T-helper 2 cell treated with Interferon-gamma antibody and Interleukin-4, amounts not matched to agents 5 μg/mL and 100 μg/mL, for 36 hours (primary cell): ENCODE measurements at places on chromosomes 4 and X.
A peak's percentile ranks its signal among the peaks of the same experiment; 100 is the strongest.

- no peak overlapping the region for H3K27ac ChIP-seq
- H3K36me3 ChIP-seq, result no peaks in the 10 kb centered on the region
- no peak for DNase-seq
- no peaks in the 10 kb centered on the region for H3K4me1 ChIP-seq
Observed at GRCh38 chr4:169115897-169116254, 105.8 kb upstream of the CBR4 start.

DNA sequence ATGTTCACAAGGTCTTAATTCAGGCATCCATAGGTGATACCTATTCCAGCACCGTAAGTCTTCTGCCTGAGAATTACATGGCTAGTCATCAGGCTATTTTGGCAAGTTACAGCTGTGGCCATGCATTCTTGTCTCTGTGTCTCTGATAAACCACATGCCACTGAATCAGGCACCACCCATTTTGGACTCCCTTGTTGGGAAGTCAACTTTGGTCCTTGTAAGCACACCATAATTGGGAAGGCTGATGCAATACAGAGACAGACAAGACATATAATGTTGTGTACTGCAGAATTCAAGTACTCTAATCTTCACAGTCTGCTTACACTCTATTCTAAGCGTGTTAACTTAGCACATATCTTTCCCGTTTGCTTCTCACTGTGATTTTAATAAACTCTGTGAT is 483.7 kb upstream of the FTHL17 start:
- H3K36me3 ChIP-seq, result no peaks in the 10 kb centered on the region
- no peak overlapping the region for H3K27ac ChIP-seq
- no peak for DNase-seq
- H3K27me3 ChIP-seq, result no peaks in the 10 kb centered on the region

DNA sequence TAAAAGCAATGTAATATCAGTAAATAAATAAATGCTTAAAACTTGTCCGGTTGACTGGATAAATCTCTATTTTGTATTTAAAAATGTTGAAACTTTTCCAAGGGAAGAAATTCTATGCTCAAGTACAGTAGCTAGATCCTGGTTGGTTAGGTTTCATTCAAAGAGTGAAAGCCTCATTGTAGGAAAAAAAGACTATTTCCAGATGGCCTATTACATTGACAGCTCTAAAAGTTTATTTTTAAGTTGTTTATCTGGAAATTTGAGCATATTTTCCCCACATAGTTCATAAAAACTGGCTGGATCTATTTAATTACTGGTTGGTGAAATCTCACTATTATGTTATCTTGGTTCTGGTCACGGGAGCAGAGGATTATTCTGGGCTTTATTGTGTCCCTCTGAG is 38.0 kb downstream of the FRAS1 start:
- no peaks in the 10 kb centered on the region for H3K36me3 ChIP-seq
- H3K27me3 ChIP-seq, result no peaks in the 10 kb centered on the region
- H3K27ac ChIP-seq, result no peak overlapping the region
- no peak overlapping the region for H3K4me3 ChIP-seq
- no peaks in the 10 kb centered on the region for H3K4me1 ChIP-seq
- no peak for DNase-seq

- H3K36me3 ChIP-seq, result no peaks in the 10 kb centered on the region
- H3K27ac ChIP-seq, result no peak overlapping the region
- peaks cover 14% of the 10 kb centered on the region for H3K4me1 ChIP-seq
- no peak overlapping the region for H3K4me3 ChIP-seq
- DNase-seq, result no peak
Observed at GRCh38 chr4:119286377-119287002, 35.4 kb downstream of the FABP2 start.

DNA sequence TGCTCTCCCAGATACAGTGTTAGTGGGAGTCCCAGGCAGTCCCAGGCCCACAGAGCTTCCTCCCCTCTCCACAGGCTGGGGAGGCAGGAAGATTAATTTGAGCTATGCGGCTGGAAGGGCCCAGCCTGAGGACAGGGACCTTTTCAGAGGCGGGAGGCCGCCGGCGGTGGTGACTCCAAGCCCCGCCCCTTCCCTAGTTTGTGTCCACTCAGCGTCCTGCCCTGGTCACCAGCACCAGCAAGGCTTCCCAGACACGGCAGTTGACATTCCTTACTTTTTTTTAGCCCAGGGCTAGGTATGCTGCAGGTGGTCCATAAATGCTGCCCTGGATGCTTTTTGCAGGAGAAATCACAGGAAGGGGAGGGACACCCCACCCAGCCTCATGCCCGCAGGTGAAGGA is 67.7 kb upstream of the LRPAP1 start:
- DNase-seq, result no peak
- H3K27ac ChIP-seq, result no peak overlapping the region
- H3K4me1 ChIP-seq, result no peaks in the 10 kb centered on the region
- H3K4me3 ChIP-seq, result no peak overlapping the region

- DNase-seq, result no peak
- H3K27ac ChIP-seq, result no peak overlapping the region
- H3K27me3 ChIP-seq, result no peaks in the 10 kb centered on the region
Observed at GRCh38 chr4:176583278-176583677, 209.4 kb downstream of the VEGFC start.

- H3K36me3 ChIP-seq, result peaks cover 5% of the 10 kb centered on the region
- H3K4me3 ChIP-seq, result peak within 1 kb of the TSS; percentile 77
- peaks cover 38% of the 10 kb centered on the region for H3K27me3 ChIP-seq
- peak within 1 kb of the TSS; percentile 39 for H3K27ac ChIP-seq
- H3K4me1 ChIP-seq, result peaks cover 34% of the 10 kb centered on the region
Observed at GRCh38 chr4:76305971-76306881, at the start of gene STBD1. Gene STBD1 (plus strand): TSS chr4:76306733. CDS start chr4:76306770, 37 bp downstream.

DNA sequence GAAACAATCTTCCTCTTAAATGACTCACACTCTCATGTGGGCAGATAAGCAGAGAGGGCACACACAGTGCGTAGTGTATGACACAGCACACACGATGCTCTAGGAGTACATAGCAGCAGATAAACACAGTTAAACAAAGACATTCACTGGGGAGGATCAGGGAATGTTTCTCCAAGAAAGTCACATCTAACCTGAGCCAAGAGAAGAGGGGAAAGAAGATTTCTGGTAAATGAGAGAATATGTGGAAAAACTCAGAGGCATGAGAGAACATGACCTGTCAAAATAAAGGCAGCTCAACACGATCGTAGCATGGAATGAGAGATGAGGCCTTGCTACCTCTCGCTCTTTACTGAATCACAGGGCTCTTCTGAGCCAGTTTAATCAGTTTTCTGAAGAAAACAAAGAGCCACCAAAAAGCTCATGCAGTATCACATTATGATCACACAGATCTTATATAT is 251.0 kb downstream of the ANK2 start:
- no peak overlapping the region for H3K4me3 ChIP-seq
- H3K4me1 ChIP-seq, result peaks cover 2% of the 10 kb centered on the region
- peak overlapping the region; percentile 34 for H3K27ac ChIP-seq
- H3K27me3 ChIP-seq, result peaks cover 6% of the 10 kb centered on the region
- DNase-seq, result peak; percentile 15

DNA sequence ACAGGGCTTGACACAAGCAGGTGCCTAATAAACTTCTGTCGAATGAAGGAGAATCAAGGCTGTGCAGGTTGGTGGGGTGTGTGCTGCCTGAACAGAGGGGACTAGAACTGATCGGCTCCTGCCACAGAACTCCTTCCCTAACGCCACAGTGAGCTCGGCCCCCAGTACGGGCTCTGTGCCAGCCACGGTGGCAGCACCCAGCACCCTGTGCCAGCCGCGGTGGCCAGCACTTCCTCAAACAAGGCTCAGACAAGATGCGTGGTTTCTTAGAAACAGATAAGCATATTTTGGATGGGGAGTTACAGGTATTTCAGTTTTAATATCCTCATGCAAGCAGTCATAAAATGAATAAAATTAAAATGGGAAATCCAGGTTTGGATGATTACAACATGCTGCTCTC is 26.0 kb upstream of the C4orf50 start:
- H3K4me1 ChIP-seq, result peaks cover 20% of the 10 kb centered on the region
- H3K27ac ChIP-seq, result no peak overlapping the region
- H3K4me3 ChIP-seq, result no peak overlapping the region

DNA sequence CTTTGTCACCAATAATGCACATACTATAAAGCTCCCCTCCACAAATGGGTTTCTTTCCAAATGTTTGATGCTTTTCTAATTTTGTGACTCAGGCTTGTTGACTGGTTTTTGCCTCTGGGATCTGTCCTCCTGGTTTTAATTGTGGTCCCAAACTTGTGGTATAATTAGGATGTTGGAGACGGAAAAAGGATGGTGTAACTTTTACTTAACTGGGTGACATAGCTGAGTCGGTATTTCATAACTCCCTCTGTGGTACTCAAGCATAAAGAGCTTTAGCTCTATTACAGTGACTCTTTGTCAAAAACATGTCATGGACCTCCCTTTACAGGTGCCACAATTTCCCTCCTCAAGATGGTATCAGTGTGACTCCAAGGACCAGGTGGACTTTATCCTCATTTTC is 119.7 kb upstream of the RBPJ start:
- DNase-seq, result no peak
- H3K4me1 ChIP-seq, result peaks cover 64% of the 10 kb centered on the region
- no peak overlapping the region for H3K27ac ChIP-seq
- H3K27me3 ChIP-seq, result no peaks in the 10 kb centered on the region

GRCh38 chrX:56797574-56798338 is 68.7 kb downstream of the NBDY start:
- peaks cover 11% of the 10 kb centered on the region for H3K36me3 ChIP-seq
- H3K4me3 ChIP-seq, result no peak overlapping the region
- DNase-seq, result no peak
- no peaks in the 10 kb centered on the region for H3K27me3 ChIP-seq
- H3K4me1 ChIP-seq, result peaks cover 40% of the 10 kb centered on the region

DNA sequence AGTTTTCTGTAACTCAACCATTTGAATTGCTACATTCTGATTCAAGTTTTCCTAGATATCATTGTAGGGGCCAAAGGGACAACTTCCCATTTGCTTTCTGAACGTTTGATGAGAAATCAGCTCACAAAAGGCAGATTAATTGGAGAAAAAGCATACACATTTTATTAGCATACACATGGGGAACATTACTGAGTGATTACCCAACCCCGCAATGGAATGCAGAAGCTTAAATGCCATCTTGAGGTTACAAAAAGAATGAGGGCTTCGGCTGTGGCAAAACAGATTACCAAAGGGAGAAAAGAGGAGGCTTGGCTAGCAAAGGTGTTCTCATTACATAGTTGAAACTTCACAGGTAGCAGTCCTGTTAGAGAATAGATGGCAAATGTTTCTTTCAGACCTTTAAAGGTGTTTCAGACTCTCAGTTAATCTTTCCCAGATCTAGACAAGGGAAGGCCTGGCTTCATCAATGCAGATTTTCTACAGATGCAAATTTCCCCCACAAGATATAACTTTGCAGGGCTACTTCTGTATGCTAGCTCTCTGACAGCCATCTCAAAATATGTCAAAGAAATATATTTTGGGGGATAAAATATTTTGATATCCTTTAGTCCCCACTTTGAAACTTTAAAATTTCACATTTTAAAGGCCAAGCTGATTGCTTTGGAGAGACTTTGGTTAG is 26.5 kb upstream of the HERC6 start:
- no peak overlapping the region for H3K27ac ChIP-seq
- H3K4me3 ChIP-seq, result no peak overlapping the region
- H3K36me3 ChIP-seq, result no peaks in the 10 kb centered on the region

DNA sequence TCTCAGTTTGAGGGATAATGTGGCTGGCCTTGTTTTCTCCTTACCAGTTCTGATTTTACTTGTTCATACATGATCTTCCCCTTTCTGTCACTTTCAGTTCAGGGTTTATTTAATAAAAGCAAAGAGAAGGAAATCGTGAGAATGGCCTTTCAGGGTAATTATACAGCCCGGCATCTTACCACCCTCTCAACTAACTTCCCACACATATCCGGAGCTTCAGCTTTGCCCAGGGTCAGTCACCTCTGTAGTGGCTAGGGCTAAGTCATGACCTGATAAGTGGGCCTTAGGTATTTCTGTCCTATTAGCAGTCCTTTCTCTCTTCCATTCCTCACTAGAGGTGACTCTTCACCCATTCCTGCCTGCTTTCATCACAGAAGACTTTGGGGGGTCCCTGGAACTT is 15.8 kb downstream of the TRPC5 start:
- H3K4me3 ChIP-seq, result no peak overlapping the region
- H3K4me1 ChIP-seq, result no peaks in the 10 kb centered on the region
- H3K27me3 ChIP-seq, result no peaks in the 10 kb centered on the region
- DNase-seq, result no peak

- H3K27ac ChIP-seq, result no peak overlapping the region
- no peaks in the 10 kb centered on the region for H3K4me1 ChIP-seq
- H3K27me3 ChIP-seq, result no peaks in the 10 kb centered on the region
- H3K36me3 ChIP-seq, result no peaks in the 10 kb centered on the region
Observed at GRCh38 chr4:120561648-120562047, 360.9 kb downstream of the PRDM5 start.

- no peaks in the 10 kb centered on the region for H3K27me3 ChIP-seq
- H3K27ac ChIP-seq, result no peak overlapping the region
- no peaks in the 10 kb centered on the region for H3K36me3 ChIP-seq
- H3K4me1 ChIP-seq, result peaks cover 5% of the 10 kb centered on the region
Observed at GRCh38 chrX:141158084-141158483, 18.8 kb downstream of the LDOC1 start.

DNA sequence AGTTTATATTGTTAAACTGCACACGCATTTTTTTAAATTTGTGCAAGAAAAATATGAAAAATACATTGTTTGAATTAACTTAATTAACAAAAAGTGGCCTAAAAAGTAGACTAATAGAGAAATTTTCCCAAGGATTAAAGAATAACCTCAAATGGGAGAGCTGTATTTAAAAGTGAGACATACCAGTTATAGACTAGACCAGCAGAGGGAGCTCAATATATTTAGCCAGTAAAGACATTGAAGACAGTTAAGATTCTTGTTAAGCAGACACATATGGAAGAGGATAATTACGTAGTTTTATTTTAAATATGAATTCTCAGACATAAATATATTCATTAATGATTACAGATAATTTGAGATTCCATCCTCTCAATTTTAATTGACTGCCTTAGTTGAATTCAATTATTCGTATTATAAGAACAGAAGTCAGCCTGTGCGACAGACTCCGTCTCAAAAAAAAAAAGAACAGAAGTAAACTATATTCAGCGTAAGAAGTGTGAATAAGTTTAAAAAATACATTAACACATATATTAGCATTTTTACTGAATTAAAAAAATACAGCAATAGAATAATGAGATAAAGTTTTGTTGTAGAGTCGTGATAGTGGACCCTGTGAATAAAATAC is 64.8 kb downstream of the GLRA3 start:
- H3K4me3 ChIP-seq, result no peak overlapping the region
- DNase-seq, result no peak
- H3K27me3 ChIP-seq, result no peaks in the 10 kb centered on the region
- H3K27ac ChIP-seq, result no peak overlapping the region

DNA sequence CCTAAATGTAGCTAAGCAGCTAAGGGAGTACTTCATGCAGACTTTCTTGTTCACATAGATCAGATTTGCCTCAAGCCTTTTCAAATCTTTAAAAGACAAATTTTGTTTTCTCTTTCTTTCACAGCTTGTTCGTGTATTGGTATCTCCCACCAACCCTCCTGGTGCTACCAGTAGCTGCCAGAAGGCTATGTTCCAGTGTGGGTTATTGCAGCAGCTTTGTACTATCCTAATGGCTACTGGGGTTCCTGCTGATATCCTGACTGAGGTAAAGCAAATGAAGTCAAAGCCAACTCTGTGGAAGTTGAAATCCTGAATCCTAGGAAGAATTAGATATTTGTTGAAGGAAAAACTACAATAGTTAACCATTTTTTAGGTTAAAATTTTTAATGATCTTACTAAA is 62.6 kb downstream of the USO1 start:
- H3K27me3 ChIP-seq, result no peaks in the 10 kb centered on the region
- H3K4me3 ChIP-seq, result no peak overlapping the region
- H3K36me3 ChIP-seq, result peaks cover 21% of the 10 kb centered on the region
- no peaks in the 10 kb centered on the region for H3K4me1 ChIP-seq
